ENCODE measurements at places on chromosomes 7 and 10.

DNA sequence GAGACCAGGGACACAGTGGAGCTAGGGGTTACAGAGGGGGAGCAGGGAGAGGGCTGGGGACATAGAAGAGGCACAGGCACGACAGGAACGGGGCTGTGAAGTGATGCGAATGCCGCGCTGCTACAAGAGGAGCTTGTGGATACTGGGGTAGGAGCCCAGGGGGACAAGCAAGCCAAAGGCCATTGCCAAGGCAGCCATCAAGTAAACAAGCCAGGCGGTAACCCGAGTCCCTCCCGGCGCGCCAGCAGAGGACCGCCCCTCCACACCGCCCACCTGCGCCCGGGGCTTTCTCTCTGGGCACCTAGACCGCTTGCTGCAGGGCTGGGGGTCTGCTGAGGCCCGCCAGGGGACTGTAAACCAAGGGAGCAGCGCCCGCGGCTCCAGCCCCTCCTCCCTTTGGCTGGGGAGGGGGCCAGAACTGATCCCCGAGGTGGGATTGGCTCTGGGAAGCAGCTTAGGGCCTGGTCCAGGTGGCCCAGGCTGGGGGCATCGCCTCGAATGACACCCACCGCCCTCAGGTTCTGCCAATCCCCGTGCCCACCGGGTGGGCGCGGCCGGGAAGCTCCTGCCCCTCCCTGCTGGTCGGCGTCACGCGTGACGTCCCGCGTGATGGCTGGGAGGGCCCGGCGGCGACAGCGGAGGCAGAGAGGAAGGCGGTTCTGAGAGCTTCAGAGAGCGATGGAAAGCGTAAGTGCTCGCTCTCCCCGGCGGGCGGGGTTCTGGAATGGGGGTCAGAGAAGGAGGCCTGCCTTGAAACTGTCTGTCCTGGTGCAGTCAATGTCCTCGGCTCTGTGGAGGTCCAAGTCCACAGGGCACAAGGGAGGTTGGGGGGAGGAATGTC, 982 bp downstream of the SFXN3 start:
- DNase-seq = peak; percentile 79

DNA sequence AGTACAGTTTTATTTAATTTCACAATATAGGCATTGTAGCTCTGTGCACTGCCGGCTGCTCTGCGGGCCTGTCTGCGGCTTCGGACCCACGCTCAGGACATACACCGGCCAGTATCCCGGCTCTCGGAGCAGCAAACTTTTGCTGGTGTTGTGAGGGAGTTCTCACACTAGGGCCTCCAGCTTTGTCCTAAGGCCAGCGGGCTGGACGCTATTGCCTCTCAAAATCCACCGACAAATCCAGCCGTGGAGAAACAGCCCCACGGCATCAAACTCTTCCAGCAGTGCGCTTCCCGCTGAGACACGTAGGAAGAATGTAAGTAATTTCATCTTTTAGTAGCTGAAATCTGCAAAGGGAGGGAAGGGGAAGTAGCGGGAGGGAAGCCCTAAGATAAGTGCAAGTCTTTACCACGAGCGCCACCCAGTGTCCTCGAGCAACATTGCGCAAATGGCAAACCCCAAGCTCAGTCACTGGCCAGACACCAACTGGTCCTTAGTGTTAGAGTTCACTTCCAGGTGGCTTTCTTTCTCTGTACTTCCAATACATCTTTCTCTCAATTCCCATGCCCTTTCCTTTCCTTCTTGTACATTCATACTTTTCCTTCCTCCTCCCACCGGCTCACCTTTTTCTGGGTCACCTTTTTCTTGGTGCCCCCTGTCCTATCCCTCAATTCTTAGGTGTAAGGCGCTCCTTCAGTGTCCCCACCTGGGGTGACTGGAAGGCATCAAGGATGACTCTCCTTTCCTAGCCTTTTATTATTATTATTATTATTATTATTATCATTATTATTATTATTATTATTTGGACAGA, 3.0 kb upstream of the DLX5 start:
- DNase-seq = no peak

GRCh38 chr10:12419262-12419847, 70.0 kb downstream of the CAMK1D start:
- DNase-seq = no peak

DNA sequence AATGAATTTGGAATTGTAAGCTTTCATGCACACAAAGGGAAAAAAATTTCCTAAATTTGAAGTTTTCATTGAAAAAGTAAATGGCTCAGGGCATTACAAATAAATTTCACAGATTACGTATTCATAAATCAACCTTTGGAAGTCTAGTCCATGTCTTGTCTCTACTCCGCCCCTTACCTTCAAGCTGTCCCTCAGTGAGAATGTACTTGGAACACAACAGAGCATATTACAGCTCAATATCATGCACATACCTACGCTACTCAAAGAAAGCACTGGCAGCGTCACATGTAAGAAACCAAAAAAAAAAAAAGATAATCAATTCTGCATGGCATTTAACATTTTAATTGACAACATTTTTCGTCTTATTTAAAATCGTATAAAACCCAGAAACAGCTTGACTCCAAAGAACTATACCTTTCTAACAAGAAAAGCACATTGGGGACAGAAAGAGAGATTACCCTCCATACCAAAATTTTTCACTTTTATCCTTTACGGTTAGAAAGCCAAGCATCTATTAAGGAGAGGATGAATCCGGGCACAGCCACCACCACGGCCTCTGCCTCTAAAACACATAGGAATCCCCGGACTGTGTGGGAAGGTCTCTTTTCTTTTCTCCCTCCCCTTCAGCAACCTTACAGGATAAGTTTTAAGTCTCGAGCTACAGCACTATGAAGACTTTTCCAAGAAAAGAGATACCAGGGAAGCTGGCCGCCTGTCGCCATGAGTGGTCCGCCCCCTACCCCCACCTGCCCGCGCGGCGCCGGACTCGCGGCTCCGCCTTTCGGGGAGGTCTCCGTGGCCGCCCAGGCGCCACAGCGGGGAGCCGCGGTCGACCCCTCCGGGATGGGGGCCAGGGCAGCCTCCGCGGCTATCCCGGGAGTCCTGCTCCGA, 1.1 kb downstream of the JMJD1C start:
- no peak for DNase-seq

DNA sequence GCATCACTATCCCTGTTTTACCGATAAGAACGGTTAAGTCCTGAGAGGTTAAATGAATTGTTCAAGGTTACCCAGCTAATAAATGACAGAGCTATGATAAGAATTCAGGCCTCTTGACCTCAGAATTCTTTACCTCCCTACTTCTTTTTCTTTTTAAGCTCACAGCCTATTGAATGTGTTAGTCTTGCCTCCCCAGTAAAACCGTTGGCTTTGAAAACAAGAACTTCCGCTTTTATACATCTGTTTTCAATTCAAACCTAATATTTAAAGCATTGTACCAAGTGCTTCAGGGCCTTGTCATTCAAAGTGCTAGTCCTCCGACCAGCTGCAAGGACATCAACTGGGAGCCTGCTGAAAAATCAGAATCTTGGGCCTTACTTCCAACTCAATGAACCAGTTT, 15.6 kb downstream of the SEC31B start:
- DNase-seq = no peak

DNA sequence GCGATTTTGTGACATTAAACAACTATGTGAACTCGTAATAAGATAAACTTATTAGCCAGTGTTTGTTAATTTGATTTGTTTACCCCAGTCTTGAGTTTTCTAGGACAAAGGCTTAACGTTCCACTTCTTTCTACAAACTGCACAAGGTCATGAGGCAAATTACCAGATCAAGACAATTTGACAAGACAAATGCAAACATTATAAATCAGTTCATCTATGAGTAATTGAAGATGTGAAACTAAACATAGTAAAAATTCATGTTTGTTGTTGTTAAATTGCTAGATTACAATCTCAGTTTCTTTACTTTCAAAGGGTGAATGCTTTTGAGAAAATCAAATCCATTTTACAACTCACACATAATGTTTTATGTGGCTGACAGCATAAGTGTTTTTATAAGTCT, 13.4 kb upstream of the ZNF804B start:
- DNase-seq = no peak

- no peak for DNase-seq
These were observed 124.0 kb upstream of the ZEB1 start for GRCh38 chr10:31194986-31195385.

GRCh38 chr7:30778255-30779025, 7.2 kb downstream of the MINDY4 start:
- DNase-seq = peak; percentile 61

- DNase-seq = no peak
These were observed 191.3 kb upstream of the RHOBTB1 start for GRCh38 chr10:61135276-61135721.

All from occipital lobe (tissue), 3 donors.